ENCODE measurements at places on chromosomes 2 and 18. TPM values are rescaled to one million over a fixed set of nuclear protein-coding genes. Genes with fewer than 3 reads are reported as not detected.

- no peak for DNase-seq
Observed at GRCh38 chr18:67508146-67508545, 8.4 kb downstream of the DSEL start.

The AFF3 gene
- polyA plus RNA-seq, result 5.9 TPM

DNA sequence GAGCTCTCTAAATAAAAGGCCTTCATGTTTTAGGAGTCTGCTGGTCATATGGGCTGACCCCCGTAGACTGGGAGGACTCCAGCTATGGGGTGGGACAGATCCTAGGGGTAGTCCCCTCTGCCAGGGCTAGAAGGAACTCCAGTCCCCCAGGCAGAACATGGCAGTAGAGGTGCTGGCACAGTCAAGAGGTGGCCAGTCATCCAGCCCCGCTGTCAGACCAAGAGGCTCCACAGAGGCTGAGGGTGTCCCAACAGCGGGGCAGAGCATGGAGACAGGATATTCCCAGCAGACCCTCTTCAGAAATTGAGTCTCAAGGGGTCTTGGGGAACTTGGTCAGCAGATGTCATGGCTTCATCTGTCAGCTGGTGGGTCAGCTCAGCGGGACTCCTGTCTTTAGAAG, 76.6 kb downstream of the LONRF2 start:
- no peak for DNase-seq

DNA sequence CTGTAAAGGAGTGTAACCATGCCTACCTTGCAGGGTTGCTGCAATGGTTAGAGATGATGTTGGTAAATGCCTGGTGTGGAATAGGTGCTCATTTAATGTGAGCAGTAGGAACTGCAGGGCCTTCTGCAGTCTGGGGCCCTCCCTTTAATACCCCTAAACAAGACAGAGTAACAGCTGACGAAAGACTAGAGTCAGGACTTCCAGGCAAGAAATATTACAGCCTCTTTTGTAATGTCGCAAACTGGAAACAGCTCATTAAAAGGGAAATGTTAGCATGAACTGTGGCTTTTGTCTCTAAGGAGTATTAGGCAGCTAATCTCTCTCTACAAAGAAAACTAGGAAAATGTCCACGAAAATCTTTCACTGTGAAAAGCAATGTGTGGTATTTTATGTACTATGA, 26.0 kb downstream of the MARCO start:
- no peak for DNase-seq

The GALNT14 gene
- polyA plus RNA-seq, result 1.6 TPM

The LCT gene
- not detected for polyA plus RNA-seq

- peak; percentile 31 for DNase-seq
Observed at GRCh38 chr18:35355140-35355618, 11.0 kb upstream of the ZNF24 start.

GRCh38 chr2:39549718-39550464, 112.8 kb upstream of the MAP4K3 start:
- DNase-seq, result no peak

GRCh38 chr2:220036431-220036830, 409.0 kb downstream of the SLC4A3 start:
- no peak for DNase-seq

The CNGA3 gene
- polyA plus RNA-seq, result not detected

The LYG2 gene
- not detected for polyA plus RNA-seq

DNA sequence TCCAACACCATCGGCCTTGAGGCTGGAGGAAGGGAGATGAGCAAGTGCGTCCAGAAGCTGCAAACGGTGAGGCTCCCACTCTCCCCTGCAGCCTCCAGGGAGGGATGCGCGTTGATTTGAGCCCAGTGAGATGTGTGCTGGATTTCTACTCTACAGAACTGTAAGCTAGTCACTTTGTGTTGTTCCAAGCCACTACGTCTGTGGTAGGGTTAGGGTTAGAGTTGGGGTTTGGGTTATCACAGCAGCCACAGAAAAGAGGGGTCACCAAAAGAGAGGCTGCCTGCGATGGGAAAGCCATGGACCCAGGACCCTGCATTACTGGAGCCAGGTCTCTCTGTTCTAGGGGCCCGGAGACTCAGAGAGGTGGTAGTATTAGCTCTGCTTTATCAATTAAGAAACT, 94.5 kb downstream of the KCNF1 start:
- no peak for DNase-seq

DNA sequence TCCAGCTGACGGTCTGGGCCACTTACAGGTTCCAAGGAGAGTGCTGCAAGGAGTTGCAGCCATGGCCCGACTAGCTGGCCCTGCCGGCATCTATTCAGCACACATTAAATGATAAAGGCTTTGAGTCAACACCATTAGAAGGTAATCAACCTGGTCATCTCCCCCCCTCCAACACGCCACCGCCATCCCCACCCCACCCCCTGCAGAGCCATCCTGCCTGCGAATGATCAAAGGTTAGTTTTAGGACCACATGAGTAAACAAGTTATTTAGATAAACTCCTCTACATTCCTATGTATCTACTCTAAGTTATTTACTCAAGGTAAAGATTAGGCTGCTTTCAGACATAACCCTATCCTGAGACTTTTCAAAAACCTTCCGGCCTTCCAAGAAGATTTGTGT, 349.3 kb upstream of the SLC39A10 start:
- DNase-seq, result no peak

DNA sequence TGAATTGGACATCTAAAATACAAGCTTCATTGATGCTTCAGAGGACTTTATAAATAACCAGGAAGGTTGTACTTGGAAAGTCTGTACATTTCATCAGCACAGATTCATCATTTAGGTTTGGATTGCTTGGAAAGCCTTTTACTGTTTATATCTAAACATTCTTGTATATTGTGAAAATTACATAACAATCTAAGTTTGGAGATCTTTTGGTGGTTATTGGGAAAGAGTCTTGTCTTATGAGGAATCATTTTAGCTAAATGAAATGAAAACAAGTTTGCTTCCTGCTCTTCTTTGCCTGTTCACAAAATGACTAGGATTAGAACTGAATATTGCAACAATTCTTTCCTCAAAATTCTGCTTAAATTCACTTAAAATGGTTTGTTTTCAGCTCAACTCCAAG, 79.3 kb downstream of the ABI2 start:
- DNase-seq, result no peak

DNA sequence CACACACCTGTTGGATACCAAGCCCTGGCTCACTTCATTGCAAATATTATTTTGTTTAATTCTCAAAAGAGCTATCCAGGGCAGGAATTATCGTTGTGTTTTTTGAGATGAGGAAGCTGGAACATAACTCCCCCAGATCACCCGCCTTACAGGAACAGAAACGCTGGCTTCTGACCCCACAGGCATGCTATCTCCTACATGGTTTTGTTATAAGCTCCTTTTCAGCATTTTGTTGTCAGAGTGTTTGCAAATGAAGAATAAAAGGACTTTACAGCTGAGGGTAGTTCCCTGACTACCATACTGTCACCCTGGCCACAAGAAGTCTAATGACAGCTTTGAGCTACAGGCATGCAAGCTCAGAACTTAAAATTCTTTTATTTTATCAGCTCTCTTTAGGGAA, 62.0 kb upstream of the MRPS9 start:
- DNase-seq, result no peak

The DSC2 gene
- 0.77 TPM for polyA plus RNA-seq

The KCNS3 gene
- 5.9 TPM for polyA plus RNA-seq

The B3GNT7 gene
- polyA plus RNA-seq, result 4.8 TPM

DNA sequence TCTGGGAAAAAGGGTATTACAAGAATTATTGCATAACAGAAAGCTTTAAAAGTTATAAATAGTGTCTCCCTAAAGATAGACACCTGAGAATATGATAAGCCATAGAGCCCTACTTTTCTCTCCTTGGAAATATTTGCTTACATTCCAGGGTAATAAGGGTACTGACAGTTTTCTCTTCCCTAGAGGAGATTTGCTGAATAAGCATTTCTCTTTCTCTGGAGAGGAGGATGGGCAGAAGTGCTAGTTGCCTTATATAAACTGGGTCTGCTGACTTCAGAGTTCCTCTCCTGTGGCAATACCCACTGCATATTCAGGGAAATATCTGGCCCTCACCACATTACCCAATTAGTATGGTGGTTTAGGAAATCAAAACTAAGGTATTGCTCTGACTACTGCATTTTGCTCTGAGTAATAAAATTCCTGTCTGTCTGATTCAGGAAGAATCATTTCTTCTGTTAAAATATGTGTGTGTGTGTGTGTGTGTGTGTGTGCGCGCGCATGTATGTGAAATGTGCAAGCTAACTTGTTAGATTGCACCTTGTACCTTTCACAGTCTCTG, 1391.3 kb downstream of the DSC3 start:
- DNase-seq, result no peak

DNA sequence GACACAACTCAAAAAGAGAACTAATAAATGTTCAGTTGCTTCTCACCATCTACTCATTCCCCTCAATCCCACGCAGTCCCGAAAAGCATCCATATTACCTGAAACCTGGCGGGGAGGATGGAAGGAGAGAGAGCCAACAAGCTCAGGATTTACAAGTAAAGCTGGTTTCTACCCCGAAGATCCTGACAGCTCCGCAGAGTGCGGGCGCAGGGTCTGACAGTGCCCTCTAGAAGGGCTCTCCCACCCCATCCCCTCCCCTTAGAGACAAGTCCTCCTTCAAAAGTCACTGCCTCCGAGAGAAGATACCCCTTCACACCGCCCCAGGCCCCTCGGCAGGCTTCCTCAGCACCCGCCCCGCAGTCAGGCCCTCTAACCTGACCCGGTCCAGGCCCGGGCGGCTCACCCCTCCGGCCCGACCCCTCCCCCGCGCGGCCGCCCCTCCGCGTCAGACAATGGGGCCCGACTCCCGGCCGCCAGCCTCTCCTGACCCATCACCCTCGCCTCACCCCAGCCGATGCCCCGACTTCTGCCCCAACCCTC, 550 bp downstream of the RAB1A start:
- DNase-seq, result peak; percentile 64

- DNase-seq, result no peak
Observed at GRCh38 chr18:52764316-52764715, 424.3 kb downstream of the DCC start.

GRCh38 chr2:127887082-127887775, 1.5 kb upstream of the AMMECR1L start:
- peak; percentile 22 for DNase-seq

DNA sequence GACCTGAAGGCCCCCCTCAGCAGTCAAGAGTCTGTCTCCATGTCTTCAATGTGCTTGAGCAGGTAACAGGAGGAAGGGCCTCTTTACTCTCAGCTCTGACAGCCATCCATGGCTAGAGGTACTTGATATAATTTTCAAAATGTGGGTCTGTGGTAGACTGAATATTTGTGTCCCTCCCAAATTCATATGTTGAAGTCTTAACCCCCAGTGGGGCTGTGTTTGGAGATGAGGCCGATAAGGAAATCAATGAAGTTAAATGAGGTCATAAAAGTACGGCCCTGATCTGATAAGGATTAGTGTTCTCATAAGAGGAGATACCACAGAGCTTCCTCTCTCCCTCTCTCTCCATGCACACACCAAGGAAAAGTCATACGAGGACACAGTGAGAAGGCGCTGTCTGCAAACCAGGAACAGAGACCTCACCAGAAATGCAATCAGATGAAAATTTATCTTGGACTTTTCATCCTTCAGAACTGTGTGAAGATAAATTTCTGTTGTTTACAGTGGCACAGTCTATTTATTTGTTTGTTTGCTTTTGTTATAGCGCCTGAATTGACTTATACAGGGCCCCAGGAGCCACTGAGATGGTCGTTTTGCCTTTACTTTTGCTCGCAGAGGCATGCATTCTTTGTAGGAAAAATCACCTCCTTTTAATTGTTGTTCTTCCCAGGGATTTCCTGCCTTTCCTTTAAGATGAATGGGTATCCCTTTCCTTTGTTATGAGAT, 274.8 kb upstream of the TRIB2 start:
- DNase-seq, result no peak

The EMX1 gene
- 0.28 TPM for polyA plus RNA-seq

- DNase-seq, result no peak
Observed at GRCh38 chr18:13382366-13382953, 163.9 kb downstream of the LDLRAD4 start.

The G6PC2 gene
- polyA plus RNA-seq, result not detected

DNA sequence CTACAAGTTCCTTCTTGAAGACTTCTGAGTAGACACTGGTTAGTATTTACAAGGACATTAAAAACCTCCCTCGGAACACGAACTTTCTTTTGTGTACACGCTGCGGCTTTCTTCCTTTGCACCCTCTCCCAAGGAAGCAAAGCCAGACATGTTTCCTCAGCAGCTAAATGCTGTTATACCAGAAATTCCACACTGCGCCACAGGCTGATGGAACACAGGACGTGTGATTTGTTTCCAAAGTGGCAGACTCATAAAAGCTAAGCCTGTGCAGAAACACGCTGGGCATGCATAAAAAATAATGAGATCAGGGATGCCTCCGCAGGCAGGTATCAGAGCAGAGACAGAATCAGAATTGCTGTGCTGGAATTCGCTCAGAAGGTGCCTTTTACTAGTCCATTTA, 73.0 kb upstream of the RGPD5 start:
- DNase-seq, result no peak

GRCh38 chr2:197079832-197080555, 153.5 kb upstream of the PGAP1 start:
- DNase-seq, result peak; percentile 39

DNA sequence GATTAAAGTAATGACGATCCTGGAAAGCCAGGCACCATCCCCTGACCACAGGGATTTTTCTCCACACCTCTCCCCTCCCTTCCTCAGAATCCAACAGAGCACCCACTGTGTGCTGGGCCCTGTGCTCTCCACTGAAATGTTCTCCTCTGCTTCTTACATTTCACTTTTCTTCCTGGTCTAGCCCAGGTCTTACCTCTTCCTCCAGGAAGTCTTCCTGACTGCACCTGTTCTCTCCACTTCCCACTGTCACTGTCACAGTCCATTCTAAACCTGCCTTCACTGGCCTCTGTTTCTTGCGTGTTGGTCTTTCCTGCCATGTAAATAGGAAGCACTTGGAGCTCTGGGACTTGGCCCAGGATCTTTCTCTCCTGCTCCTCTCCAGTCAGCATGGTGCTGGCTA, 7.4 kb upstream of the NGEF start:
- DNase-seq, result no peak

DNA sequence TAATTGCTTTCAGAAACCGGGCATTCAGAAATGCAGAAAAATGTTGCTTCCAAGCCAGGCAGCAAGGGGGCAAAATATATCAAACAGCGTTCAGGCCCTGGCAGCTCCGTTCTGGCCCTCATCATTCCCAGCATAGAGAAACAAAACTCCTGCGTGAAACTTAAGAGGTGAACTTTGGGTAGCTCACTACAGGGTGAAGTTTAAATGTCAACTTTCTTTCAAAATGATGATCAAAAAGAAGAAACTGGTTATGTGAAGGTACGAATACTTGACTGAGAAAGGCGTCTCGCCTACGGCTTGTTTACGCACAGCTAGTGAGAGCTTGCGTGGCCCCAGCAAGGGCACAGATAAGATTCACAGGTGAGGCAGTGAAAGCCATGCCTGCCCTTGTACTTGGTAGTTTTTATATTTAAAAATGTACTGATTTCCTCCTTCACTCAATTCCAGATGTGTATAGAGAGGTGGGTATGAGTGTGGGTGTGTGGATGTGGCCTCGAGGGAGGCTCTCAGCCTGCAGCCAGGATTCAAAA, 127.5 kb downstream of the NFATC1 start:
- DNase-seq, result no peak

DNA sequence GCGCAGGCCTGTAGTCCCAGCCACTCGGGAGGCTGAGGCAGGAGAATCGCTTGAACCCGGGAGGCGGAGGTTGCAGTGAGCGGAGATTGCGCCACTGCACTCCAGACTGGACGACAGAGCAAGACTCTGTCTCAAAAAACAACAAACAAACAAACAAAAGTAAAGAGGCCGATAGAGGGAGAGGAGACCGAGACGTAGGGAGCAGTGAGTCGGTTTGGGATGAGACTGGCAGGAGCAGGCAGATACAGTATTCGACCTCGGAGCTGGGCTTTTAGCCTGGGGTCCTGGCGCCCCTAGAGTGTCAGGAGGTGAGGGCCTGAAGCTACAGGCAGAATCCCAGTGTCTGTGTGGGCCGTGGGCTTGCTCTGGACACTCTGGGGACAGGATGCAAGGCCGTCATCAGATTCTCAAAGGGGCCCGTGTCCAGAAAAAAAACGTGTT, 51.2 kb downstream of the SLC4A1AP start:
- DNase-seq, result no peak

All from ovary (tissue), 10 donors.